DND-41 (cell line): ENCODE measurements at places on chromosomes 4 and X.

GRCh38 chrX:2449135-2449886 is 51.5 kb downstream of the DHRSX start:
- DNase-seq = no peak
- no peaks in the 10 kb centered on the region for H3K4me1 ChIP-seq
- no peak overlapping the region for H3K27ac ChIP-seq
- H3K4me3 ChIP-seq = no peak overlapping the region
- no peaks in the 10 kb centered on the region for H3K27me3 ChIP-seq

DNA sequence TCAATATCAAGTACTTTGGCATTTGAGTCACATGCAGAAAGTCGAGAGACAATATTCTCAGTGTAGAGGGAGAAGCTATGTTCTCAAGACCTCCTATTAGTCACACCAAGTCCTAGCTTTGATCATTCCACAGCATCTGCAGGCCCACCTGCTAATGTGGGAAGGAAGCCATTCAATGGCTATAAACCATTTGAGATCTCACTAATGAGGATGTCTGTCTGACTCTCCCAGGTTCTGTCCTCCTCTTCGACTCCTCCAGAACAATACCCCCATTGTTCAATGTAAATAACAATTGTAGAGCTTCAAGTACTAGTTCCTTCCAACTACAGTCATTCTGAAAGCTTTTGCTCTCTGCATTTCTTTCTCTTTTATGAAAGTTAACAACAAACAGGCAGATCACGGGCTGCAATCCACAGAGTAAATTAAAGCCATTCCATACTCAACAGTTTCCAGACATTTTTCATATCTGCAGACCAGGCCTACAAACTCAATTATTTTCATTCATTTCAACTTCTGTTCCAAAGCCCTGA is 140.2 kb upstream of the EDNRA start:
- no peak overlapping the region for H3K4me3 ChIP-seq
- no peak overlapping the region for H3K27ac ChIP-seq
- no peaks in the 10 kb centered on the region for H3K27me3 ChIP-seq

GRCh38 chrX:41127477-41128192 is 42.4 kb downstream of the USP9X start:
- no peak for DNase-seq
- no peak overlapping the region for H3K27ac ChIP-seq
- H3K4me3 ChIP-seq = no peak overlapping the region
- no peaks in the 10 kb centered on the region for H3K27me3 ChIP-seq
- H3K4me1 ChIP-seq = no peaks in the 10 kb centered on the region

DNA sequence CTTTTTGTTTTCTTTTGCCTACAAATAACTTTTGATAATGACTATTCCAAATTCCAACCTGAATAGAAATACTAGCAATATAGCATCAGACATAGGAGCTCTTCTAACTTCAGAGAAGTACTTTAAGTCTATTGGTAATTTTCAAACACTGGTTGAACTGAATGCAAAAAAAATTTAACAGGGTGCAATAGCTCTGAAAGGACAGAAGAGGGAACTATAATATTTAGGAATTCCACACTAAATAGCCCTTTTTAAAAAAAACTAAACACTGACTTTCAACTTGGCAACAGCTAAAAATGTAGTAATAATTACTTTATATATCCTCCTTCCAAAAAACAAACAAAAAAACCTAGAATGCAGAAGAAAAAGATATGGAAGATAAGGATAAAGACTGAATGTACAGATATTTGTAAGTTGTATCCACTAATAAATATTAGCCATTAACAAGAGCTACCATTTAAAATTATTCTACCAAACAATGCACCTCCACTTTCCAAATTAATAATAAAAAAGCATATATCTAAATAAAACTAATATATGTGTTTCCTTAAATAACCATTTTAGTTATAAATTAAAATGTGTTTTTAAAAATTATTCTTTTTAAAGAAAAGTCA is 81.4 kb downstream of the FBXW7 start:
- H3K36me3 ChIP-seq = no peaks in the 10 kb centered on the region
- H3K27me3 ChIP-seq = no peaks in the 10 kb centered on the region
- peaks cover 13% of the 10 kb centered on the region for H3K4me1 ChIP-seq
- no peak overlapping the region for H3K4me3 ChIP-seq
- H3K27ac ChIP-seq = no peak overlapping the region
